T-cell (primary cell): ENCODE measurements at places on chromosomes 4 and X.

- DNase-seq = no peak
Observed at GRCh38 chr4:84677093-84677492, 94.2 kb downstream of the CDS1 start.

GRCh38 chrX:111955901-111956300 lies 79.9 kb downstream of the TRPC5OS start:
- no peak for DNase-seq

DNA sequence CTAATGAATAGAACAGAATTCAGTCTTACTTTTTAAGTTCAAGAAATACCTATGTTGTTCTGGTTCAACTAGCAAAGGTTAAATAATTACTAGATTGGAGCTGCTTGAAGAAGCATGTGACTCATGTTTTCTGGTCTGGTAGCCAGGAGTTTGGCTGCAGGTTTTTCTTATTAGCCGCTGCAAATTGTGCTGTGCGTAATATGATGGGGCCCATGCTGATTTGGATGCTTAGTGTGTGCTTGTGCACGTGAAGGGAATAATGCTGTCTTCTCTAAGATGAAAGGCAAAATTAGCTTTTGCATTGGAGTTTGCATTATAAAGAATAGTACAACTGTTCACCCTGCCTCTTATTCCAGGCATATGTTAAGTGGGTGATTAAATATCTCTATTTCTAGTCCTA lies 219.6 kb downstream of the SNCA start:
- no peak for DNase-seq

DNA sequence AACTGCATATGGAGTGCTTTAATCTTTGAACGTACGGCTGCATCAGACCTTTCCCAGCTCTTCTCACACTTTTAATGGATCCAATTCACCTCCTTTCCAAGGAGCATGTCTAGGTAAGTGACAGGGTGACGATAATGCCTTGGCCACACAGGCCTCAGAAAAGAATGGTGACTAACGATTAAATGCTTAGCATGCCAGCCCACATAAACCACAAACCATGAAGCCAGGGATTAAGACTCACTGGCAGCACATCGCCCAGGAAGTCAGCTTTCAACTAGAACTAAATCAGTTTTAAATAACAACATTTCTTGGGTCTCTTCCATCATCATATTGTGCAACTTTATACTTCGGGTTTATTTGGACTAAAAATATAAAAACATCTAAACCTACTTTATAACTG lies 28.7 kb downstream of the INPP4B start:
- no peak for DNase-seq

DNA sequence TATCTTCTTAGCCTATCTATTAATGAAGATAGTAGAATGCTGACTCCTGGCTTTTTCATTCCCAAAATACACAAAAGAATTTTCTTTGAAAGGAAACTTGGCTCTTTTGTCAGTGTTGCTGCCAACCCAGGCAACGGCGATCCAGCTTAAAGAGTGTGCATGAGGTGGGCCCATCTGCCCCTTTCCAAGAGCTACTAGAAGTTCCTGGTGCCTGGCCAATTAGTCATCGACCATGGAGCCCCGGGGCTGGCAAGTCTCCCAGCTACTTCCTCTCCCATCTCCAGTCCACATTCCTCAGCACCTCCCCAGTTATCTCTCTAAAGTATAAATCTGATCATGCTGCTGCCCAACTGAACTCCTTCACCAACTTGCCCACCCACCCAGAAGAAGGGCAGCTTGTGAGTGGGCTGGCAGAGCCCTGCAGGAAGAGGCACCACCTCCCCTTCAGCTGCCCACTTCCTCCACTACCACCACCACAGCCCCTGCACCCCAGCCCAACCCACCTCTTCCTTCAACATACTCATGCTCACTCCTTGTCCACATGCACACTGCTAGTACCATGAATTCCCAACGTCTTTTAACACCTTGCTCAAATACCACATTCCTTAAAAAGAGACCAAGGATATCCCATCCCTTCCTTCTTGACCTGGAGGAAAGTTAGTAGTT lies 158.2 kb upstream of the MAP3K15 start:
- DNase-seq = no peak

DNA sequence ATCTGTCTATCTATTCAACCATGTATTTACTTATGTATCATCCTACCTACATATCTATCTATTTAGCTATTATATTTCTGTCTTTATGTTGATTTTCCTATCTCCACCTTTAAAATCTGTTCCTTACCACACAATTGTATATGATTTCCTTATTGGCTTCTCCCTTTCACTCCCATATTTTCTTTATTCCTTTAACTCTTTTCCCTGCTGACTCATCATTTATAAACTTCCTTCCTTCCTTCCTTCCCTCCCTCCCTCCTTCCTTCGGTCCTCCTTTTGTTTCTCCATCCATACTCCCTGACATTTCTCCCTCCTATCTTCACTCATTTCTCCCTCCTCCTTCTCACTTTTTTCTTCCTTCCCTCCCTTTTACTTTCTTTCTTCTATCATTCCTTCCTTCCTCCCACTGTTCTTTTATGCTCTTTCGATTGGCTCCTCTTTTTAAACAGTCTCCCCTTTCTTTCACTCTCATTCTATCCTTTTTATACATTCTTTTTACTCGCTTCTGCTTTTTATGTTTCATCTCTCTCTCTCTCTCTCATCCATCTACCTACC lies 100.3 kb downstream of the RBMX2 start:
- no peak for DNase-seq

- no peak for DNase-seq
Observed at GRCh38 chrX:56228914-56229313, 3.2 kb upstream of the KLF8 start.

- DNase-seq = no peak
Observed at GRCh38 chrX:79366556-79366872, 620 bp downstream of the ITM2A start.

DNA sequence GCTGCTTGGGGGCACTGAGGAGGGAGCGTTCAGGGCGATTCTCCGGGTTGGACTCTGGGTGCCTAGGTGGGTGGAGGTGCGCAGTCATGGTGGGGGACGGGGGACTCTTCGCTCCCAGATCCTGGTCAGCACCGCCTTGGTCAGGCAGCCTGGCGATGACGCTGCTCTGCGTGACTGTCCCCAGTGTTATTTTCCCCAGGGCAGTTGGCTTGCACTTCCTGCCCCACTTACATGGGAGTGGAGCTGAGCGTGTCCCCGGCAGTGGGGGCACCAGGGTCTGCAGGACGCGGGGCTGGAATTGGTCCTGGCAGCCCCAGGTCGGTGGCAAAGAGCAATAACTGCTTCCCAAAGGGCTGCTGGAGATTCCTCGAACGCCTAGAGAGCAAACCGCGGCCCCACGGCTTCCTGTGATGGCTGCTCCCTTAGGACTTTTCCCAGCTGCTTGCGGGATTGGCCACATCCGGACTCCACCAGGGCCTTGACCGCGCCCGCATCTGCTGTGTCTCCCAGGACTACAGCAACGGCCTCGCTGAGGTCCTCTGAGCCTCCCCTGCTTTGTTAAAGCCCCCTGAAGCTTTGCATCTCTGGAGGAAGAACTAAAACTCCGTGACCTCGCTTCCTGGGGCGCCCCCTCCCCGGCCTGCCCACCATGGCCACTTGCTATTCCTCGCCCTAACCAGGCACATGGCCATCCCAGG lies 35.3 kb upstream of the GPR78 start:
- no peak for DNase-seq
